Chondrocyte (in vitro differentiated cells): ENCODE measurements at places on chromosomes 12 and 14. TPM values are rescaled to one million over a fixed set of nuclear protein-coding genes. Genes with fewer than 3 reads are reported as not detected.

The CCDC197 gene
- total RNA-seq: not detected in 3 replicates

GRCh38 chr14:64929014-64929359, 13.6 kb downstream of the GPX2 start:
- peaks cover 7% of the 10 kb centered on the region for H3K36me3 ChIP-seq
- H3K27me3 ChIP-seq: no peaks in the 10 kb centered on the region
- H3K4me3 ChIP-seq: no peak overlapping the region
- DNase-seq: no peak

- no peak for DNase-seq
- no peak overlapping the region for H3K27ac ChIP-seq
- H3K4me1 ChIP-seq: peaks cover 3% of the 10 kb centered on the region
- peaks cover 18% of the 10 kb centered on the region for H3K27me3 ChIP-seq
- H3K36me3 ChIP-seq: peaks cover 11% of the 10 kb centered on the region
Observed at GRCh38 chr12:123828854-123829547, 66.9 kb downstream of the DNAH10 start.

DNA sequence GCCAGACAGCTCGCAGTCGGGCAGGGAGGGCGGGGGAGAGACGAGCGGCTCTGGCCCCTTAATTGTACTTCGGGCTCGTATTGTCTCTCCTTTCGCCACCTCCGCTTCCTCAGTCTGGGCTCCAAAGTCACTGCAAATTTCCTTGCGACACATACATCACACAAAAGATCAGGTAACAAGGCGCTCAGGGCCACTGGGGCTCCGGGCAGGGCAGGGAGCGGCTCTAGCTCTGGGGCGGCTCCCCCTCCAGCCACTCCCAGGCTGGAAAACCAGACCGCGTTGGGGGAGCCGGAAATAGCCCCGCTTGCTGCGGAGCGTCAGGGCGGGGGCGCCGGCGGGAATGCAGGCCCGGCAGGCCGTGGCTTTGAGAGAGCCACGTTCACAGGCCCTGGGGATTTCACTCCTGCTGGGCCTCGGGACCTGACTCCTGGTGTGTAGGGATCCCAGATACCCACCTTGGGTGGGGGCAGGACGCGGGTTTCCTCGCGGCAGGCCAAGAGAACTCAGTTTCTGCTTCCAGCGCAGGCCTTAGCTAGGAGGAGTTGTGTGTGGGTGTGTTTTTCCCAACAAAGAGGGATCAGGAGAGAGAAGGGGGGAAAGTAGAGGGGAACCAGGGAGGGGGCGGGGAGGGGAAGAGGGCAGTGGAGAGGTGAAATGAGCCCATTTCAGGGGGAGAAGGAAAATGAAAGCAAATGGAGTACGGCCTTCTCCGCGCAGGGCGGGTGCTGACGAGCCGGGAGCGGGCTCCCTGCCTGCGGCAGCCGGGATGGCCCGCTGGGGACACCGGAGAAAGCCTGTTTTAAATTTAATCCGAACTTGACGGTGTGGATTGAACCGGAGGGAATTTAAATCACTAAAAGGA, 4.4 kb upstream of the HOXC9 start:
- peaks cover 86% of the 10 kb centered on the region for H3K27me3 ChIP-seq
- peaks cover 5% of the 10 kb centered on the region for H3K36me3 ChIP-seq
- H3K4me1 ChIP-seq: peaks cover 23% of the 10 kb centered on the region
- H3K4me3 ChIP-seq: peak overlapping the region; percentile 69
- no peak overlapping the region for H3K27ac ChIP-seq

DNA sequence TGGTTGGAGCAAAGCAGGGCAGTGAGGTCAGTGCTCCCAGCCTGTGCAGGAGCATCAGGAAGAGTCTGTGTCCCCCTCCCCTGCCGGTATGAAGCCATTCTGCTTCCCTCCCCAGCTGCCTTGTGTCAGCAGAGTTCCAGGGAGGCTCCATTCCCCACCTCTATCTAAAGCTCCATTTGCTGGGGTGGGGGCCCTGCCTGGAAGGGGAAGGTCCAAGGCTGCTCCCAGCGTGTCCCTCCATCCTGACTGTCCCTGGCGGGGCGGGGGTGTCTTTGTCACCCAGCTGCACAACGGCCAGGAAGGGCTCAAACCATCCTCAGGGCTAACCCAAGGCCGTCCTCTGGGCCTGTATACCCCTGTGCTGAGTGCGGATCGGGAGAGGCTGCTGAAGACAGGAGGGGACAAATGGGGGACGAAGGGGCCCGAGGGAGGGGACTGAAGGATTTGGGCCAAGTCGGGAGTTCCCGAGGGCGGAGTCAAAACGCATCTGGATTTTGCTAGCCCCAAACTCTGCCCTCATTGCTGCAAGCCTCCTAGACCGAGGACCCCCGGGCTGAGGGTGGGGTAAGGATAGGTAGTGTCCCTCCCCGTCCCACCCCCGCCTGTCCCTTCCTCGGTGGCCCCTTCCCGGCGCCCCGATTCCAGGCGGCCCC, 748 bp upstream of the ACVRL1 start:
- no peak for DNase-seq
- H3K27ac ChIP-seq: no peak overlapping the region
- no peak overlapping the region for H3K4me3 ChIP-seq

GRCh38 chr14:67461341-67461985, 27.1 kb downstream of the TMEM229B start:
- H3K4me3 ChIP-seq: no peak overlapping the region
- peaks cover 40% of the 10 kb centered on the region for H3K27me3 ChIP-seq
- H3K4me1 ChIP-seq: no peaks in the 10 kb centered on the region
- no peak overlapping the region for H3K27ac ChIP-seq
- no peaks in the 10 kb centered on the region for H3K36me3 ChIP-seq

- no peak for DNase-seq
- H3K36me3 ChIP-seq: peaks cover 4% of the 10 kb centered on the region
- peaks cover 65% of the 10 kb centered on the region for H3K27me3 ChIP-seq
- H3K27ac ChIP-seq: no peak overlapping the region
- H3K4me1 ChIP-seq: peaks cover 14% of the 10 kb centered on the region
Observed at GRCh38 chr14:36518031-36518585, 1.9 kb downstream of the NKX2-1 start.
